ENCODE measurements at places on chromosomes 6 and 20.

DNA sequence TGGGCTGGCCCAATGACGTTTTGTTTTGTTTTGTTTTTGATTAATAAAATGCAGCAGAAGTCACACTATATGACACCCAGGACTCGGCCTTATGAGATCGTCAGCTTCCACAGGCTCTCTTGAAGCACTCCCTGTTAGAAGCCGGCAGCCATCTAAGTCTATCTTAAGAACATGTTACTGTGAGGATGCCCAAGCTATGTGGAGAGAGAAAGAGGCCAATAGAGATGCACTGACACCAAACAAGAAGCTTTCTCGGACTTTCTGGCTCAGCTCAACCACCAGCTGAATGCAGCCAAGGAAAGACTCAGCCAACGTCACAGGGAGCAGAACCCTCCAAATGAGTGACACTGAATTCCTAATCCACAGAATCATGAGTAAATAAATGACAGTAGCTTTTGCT is 14.0 kb downstream of the SGK1 start:
- DNase-seq = no peak

- DNase-seq = no peak
Measured at GRCh38 chr20:40991181-40991889, 37.3 kb upstream of the TOP1 start.

DNA sequence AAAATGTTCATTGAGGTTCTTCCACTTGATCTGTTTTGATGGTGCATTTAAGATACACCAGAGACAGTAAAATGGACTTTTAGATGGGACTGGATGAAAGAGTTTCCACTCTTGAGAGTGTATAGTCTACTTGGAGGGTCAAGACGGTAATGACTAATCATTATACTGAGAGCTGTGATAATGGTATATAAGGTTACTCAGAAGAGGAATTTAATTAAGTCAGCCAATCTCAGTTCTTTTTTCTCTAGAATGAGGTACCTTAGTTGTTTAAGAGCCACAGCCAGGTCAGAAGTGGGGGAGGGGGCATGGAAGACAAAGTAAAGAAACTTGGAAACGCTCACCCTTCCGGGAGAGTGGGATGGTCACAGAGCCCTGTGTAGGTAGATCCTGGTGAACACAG is 123.9 kb downstream of the MAP3K4 start:
- DNase-seq = no peak

GRCh38 chr6:103675807-103676406 is 1183.8 kb downstream of the HACE1 start:
- DNase-seq = no peak

- DNase-seq = no peak
Measured at GRCh38 chr6:111306104-111306888, 176.7 kb downstream of the REV3L start.

- DNase-seq = no peak
Measured at GRCh38 chr20:21134883-21135493, 9.1 kb downstream of the KIZ start.

DNA sequence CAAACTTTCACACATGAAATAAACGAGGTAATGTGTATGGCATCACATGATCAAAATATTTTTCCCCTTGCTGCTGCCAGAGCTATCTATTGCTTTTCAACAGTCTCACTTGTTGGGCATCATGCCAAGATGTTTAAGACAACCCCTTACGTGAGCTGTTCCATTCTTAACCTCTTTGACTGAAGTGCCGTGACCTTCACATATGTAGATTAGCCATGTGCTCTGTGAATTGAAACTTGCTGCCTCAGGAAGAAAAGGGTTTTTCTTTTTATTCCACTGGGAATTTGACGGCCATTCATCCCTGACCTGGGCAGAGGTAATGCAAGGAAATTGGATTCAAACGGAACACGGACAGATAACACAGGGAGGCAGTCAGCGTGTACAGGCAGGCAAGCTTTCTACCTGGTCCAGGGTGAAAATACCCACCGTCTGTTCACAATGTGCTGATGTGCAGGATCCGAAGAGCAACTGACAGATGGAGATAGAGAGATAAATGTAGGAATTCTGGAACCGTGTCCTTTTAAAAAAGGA is 14.2 kb downstream of the ARID1B start:
- DNase-seq = peak; percentile 83

DNA sequence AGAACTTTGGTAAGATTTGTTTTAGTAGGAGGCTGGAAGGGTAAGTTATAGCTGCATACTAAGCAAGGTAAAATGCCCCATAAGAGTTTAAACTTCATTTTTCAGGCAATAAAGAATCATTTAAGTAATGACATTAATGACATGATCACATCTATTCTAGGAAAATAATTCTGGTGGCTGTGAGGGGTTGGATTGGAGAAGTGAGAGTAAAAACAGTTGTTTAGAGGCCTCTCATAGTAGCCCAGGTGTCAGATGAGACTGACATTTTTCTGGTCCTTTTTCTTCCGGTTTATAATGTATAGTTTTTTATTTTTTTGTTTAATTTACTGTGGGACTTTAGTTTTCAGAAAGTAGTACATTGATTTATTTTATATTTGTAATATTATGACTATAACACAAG is 40.8 kb downstream of the ITCH start:
- DNase-seq = no peak

DNA sequence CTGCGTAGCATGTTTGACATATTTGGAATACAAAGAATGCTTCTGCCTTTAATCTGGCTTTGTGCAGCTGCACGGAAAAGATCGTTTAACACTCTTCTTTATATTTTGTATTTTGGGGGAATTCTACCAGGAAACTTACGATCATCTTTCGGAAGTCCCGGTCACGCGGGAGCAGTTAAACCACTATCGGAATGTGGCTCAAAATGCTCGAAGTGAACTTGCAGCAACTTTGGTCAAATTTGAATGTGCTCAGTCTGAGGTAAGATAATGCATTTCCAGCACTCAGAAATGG is 42.3 kb downstream of the CCDC170 start:
- DNase-seq = no peak

GRCh38 chr6:53325785-53326184 is 23.0 kb downstream of the ELOVL5 start:
- no peak for DNase-seq

DNA sequence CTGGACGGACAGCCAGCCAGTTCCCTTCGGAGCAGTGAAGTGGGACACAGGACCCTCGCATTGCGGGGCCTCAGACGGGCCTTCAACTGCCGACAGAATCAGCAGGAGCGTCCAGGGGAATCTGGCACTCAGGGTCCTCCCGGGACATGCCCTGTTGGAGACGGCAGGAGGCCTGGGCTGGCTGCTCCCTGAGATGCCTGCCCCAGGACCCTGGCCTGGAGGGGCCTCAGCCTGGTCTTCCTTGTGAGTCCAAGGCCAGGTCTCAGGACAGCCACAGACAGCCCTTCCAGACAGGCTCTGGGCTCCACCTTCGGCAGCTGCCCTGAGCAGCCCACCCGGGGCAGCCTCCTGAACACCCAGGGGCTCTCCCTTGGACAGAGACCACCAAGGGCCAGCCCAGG is 14.6 kb upstream of the HELZ2 start:
- DNase-seq = no peak

- no peak for DNase-seq
Measured at GRCh38 chr6:36692220-36692619, 5.4 kb upstream of the RAB44 start.

All from NCI-H2107 (cell line).